ENCODE measurements at places on chromosomes 3 and 15.

GRCh38 chr15:58724466-58724865, 25.0 kb downstream of the ADAM10 start:
- H3K27me3 ChIP-seq: no peaks in the 10 kb centered on the region
- peak; percentile 16 for DNase-seq
- H3K27ac ChIP-seq: peak overlapping the region; percentile 32
- H3K36me3 ChIP-seq: peaks cover 10% of the 10 kb centered on the region
- H3K4me3 ChIP-seq: no peak overlapping the region

- no peak overlapping the region for H3K27ac ChIP-seq
- no peaks in the 10 kb centered on the region for H3K27me3 ChIP-seq
- peaks cover 15% of the 10 kb centered on the region for H3K4me1 ChIP-seq
These were observed 81.6 kb upstream of the FEZF2 start for GRCh38 chr3:62454916-62455315.

- no peak for DNase-seq
- no peaks in the 10 kb centered on the region for H3K4me1 ChIP-seq
- no peaks in the 10 kb centered on the region for H3K27me3 ChIP-seq
- no peaks in the 10 kb centered on the region for H3K36me3 ChIP-seq
- H3K4me3 ChIP-seq: no peak overlapping the region
These were observed 279.9 kb downstream of the EBLN2 start for GRCh38 chr3:73341272-73341935.

GRCh38 chr3:49535971-49536874, 18.1 kb upstream of the BSN start:
- H3K4me3 ChIP-seq: no peak overlapping the region
- no peaks in the 10 kb centered on the region for H3K27me3 ChIP-seq
- H3K27ac ChIP-seq: no peak overlapping the region
- peaks cover 11% of the 10 kb centered on the region for H3K36me3 ChIP-seq
- peaks cover 13% of the 10 kb centered on the region for H3K4me1 ChIP-seq
- DNase-seq: no peak

- peak overlapping the region; percentile 96 for H3K27ac ChIP-seq
- DNase-seq: peak; percentile 35
- H3K4me1 ChIP-seq: peaks cover 86% of the 10 kb centered on the region
- H3K27me3 ChIP-seq: no peaks in the 10 kb centered on the region
- peaks cover 44% of the 10 kb centered on the region for H3K36me3 ChIP-seq
These were observed 90.4 kb downstream of the FOXP1 start for GRCh38 chr3:71492974-71493771.

GRCh38 chr3:151501171-151501922, 40.5 kb upstream of the IGSF10 start:
- DNase-seq: no peak
- no peaks in the 10 kb centered on the region for H3K27me3 ChIP-seq
- no peaks in the 10 kb centered on the region for H3K4me1 ChIP-seq
- H3K36me3 ChIP-seq: no peaks in the 10 kb centered on the region
- no peak overlapping the region for H3K27ac ChIP-seq

- DNase-seq: no peak
- no peak overlapping the region for H3K4me3 ChIP-seq
- no peaks in the 10 kb centered on the region for H3K27me3 ChIP-seq
- H3K36me3 ChIP-seq: no peaks in the 10 kb centered on the region
- H3K4me1 ChIP-seq: no peaks in the 10 kb centered on the region
- no peak overlapping the region for H3K27ac ChIP-seq
These were observed 396.6 kb upstream of the TMCO5A start for GRCh38 chr15:37537802-37538201.

GRCh38 chr15:77782691-77783090, 150.0 kb upstream of the LINGO1 start:
- no peaks in the 10 kb centered on the region for H3K4me1 ChIP-seq
- H3K36me3 ChIP-seq: no peaks in the 10 kb centered on the region
- no peak overlapping the region for H3K4me3 ChIP-seq
- H3K27ac ChIP-seq: no peak overlapping the region

DNA sequence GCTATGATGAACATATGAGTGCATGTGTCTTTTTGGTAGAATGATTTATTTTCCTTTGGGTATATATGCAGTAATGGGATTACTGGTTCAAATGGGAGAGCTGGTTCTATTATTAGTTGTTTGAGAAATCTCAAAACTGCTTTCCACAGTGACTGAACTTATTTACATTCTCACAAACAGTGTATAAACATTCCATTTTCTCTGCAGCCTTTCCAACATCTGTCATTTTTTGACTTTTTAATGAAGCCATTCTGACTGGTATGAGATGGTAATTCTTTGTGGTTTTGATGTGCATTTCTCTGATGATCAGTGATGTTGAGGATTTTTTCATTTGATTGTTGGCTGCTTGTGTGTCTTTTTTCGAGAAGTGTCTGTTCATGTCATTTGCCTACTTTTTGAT, 1124.2 kb downstream of the NAALADL2 start:
- H3K4me1 ChIP-seq: no peaks in the 10 kb centered on the region
- no peak overlapping the region for H3K27ac ChIP-seq
- H3K36me3 ChIP-seq: no peaks in the 10 kb centered on the region
- H3K27me3 ChIP-seq: no peaks in the 10 kb centered on the region

- no peaks in the 10 kb centered on the region for H3K27me3 ChIP-seq
- H3K36me3 ChIP-seq: peaks cover 2% of the 10 kb centered on the region
- peaks cover 5% of the 10 kb centered on the region for H3K4me1 ChIP-seq
These were observed 21.1 kb downstream of the CCDC32 start for GRCh38 chr15:40543631-40544294.

GRCh38 chr3:142878649-142879300, 10.1 kb downstream of the PCOLCE2 start:
- no peak overlapping the region for H3K4me3 ChIP-seq
- H3K4me1 ChIP-seq: peaks cover 8% of the 10 kb centered on the region
- peaks cover 14% of the 10 kb centered on the region for H3K27me3 ChIP-seq
- no peaks in the 10 kb centered on the region for H3K36me3 ChIP-seq

DNA sequence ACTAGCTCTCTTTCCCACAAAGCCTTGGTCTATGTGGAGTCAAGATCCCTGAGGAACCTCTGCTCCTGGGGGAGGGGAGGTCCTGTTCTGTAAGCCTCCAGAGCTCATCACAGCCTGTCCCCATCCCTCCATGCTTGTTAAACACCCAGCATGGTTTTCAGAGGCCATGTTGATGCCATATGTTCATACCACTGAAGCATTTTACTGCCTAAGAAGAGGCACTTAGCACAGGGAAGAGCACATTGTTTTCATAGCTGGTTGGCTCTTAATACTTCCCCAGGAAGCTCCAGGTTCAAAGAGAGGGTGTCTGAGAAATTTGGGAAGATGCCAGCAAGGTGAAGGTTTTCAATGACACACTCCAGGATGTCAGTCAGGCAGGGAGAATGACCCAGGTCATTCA, 25.6 kb downstream of the CPNE4 start:
- no peak for DNase-seq
- no peaks in the 10 kb centered on the region for H3K4me1 ChIP-seq
- H3K4me3 ChIP-seq: no peak overlapping the region

- DNase-seq: no peak
- H3K27ac ChIP-seq: no peak overlapping the region
- no peak overlapping the region for H3K4me3 ChIP-seq
- no peaks in the 10 kb centered on the region for H3K36me3 ChIP-seq
- no peaks in the 10 kb centered on the region for H3K4me1 ChIP-seq
- H3K27me3 ChIP-seq: peaks cover 5% of the 10 kb centered on the region
These were observed 139.3 kb upstream of the KBTBD8 start for GRCh38 chr3:66858656-66859381.

GRCh38 chr3:194194757-194195085, 58.8 kb downstream of the HES1 start:
- no peaks in the 10 kb centered on the region for H3K36me3 ChIP-seq
- H3K27ac ChIP-seq: peak overlapping the region; percentile 18
- DNase-seq: no peak
- H3K27me3 ChIP-seq: peaks cover 10% of the 10 kb centered on the region
- H3K4me3 ChIP-seq: no peak overlapping the region
- peaks cover 9% of the 10 kb centered on the region for H3K4me1 ChIP-seq

GRCh38 chr3:55165278-55165677, 237.4 kb upstream of the LRTM1 start:
- DNase-seq: no peak
- H3K27me3 ChIP-seq: no peaks in the 10 kb centered on the region
- no peaks in the 10 kb centered on the region for H3K4me1 ChIP-seq
- no peaks in the 10 kb centered on the region for H3K36me3 ChIP-seq
- H3K4me3 ChIP-seq: no peak overlapping the region
- H3K27ac ChIP-seq: no peak overlapping the region

- no peak overlapping the region for H3K4me3 ChIP-seq
- DNase-seq: no peak
- no peaks in the 10 kb centered on the region for H3K27me3 ChIP-seq
- H3K36me3 ChIP-seq: peaks cover 12% of the 10 kb centered on the region
These were observed 139.0 kb downstream of the MCTP2 start for GRCh38 chr15:94370206-94370935.

DNA sequence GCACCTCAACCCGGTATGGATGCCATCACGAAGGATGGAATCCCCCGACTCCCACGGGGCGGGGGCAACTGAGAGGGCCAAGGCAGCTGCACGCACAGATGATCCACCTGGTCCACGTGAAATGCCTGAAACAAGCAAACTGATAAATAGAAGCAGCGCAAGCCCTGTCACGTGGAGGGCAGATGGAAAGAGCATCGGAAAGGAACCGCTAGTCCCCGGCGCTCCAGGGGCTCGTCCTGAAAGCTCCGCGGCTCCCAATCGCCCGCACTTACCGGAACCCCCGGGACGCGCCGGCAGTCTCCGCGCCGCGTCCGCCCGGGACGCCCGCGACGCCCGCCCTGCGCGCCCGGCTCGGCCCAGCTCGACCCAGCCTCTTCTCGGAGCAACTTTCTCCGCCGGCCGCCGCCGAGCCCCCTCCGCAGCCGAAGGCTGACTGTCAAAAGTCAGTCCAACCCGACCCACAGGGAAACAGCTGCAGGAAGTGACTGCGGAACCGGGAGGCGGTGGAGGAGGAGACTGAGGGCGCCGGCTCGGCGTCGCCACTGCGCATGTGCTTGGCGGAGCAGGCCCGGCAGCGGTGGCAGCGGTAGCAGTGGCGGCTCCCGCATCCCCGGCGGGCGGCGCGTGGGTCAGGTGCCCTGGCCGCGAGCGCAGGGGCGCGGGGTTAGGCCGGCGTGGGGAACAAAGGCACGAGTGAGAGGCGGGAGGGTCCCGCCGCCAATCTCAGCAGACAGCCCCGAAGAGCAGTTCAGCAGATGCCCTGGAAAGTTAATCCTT, at the start of gene ZMAT3:
ZMAT3 (minus strand) TSS at position 487 of the 777 bp plus-strand sequence. CDS start 4,057 bp downstream, outside the sequence.
- peak within 1 kb of the TSS; percentile 97 for H3K4me3 ChIP-seq
- H3K27ac ChIP-seq: peak within 1 kb of the TSS; percentile 93
- peaks cover 20% of the 10 kb centered on the region for H3K4me1 ChIP-seq
- H3K27me3 ChIP-seq: no peaks in the 10 kb centered on the region
- H3K36me3 ChIP-seq: peaks cover 15% of the 10 kb centered on the region

- H3K27ac ChIP-seq: no peak overlapping the region
- H3K4me1 ChIP-seq: peaks cover 45% of the 10 kb centered on the region
- no peak overlapping the region for H3K4me3 ChIP-seq
- no peaks in the 10 kb centered on the region for H3K27me3 ChIP-seq
- peaks cover 18% of the 10 kb centered on the region for H3K36me3 ChIP-seq
- no peak for DNase-seq
These were observed 44.8 kb downstream of the FILIP1L start for GRCh38 chr3:100069472-100069871.

GRCh38 chr15:23797747-23798446, 110.8 kb upstream of the NDN start:
- no peak for DNase-seq
- no peaks in the 10 kb centered on the region for H3K36me3 ChIP-seq
- H3K4me3 ChIP-seq: no peak overlapping the region
- H3K4me1 ChIP-seq: no peaks in the 10 kb centered on the region
- no peak overlapping the region for H3K27ac ChIP-seq

DNA sequence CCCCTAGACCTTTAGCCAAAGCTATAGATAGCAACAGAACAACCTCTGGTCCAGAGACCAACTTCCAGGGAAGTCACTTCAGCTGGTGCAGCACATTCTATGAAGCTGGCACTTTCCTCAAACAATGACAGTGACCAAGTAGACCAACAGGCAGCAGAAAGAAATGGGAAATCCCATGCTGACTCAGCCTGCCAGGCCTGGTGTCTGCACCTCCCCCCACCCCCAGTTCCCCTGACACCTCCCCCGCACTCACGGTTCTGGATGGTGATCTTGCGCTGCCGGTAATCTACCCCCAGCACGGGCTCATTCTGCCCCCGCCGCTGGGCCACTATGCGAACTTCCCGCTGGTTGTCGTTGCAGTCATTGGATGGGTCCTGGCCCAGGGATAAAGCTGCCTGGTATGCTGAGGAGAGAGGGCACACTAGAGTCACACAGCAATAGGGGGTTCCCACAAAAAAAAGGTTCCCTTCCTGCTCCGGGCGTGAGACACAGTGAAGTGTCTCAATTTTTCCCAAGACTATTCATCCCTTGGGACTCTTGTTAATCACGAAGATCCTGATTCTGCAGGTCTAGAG, 17.0 kb downstream of the ILDR1 start:
- peaks cover 17% of the 10 kb centered on the region for H3K4me1 ChIP-seq
- H3K4me3 ChIP-seq: no peak overlapping the region
- peak; percentile 41 for DNase-seq
- H3K27me3 ChIP-seq: peaks cover 21% of the 10 kb centered on the region
- H3K27ac ChIP-seq: no peak overlapping the region
- no peaks in the 10 kb centered on the region for H3K36me3 ChIP-seq

DNA sequence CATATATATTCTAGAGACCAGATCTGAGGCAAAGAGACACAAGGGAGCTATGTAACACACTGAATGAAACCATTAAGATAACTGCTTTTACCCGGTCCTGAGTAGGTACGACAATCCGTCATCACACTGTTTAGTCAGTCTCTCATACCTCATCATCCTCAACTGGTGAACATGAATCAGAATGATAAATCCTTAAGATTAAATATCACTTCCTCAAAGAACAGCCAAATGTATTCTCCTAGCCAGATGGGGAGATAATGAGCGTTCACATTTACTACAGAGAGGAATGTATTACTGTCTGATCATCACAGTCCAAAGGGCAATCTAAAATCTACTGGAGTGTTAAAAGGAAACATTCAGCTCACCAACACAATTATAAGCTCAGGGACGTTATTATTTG, 319.4 kb upstream of the STAC start:
- no peak for DNase-seq
- no peaks in the 10 kb centered on the region for H3K4me1 ChIP-seq
- H3K4me3 ChIP-seq: no peak overlapping the region
- no peaks in the 10 kb centered on the region for H3K27me3 ChIP-seq
- H3K36me3 ChIP-seq: no peaks in the 10 kb centered on the region

GRCh38 chr3:192515664-192516045, 211.7 kb downstream of the FGF12 start:
- H3K4me1 ChIP-seq: peaks cover 2% of the 10 kb centered on the region
- no peak overlapping the region for H3K27ac ChIP-seq
- no peaks in the 10 kb centered on the region for H3K36me3 ChIP-seq
- H3K4me3 ChIP-seq: no peak overlapping the region
- H3K27me3 ChIP-seq: peaks cover 39% of the 10 kb centered on the region

Data from activated CD8-positive, alpha-beta T cell treated with anti-CD3 and anti-CD28 coated beads for 36 hours (primary cell).